ENCODE measurements at places on chromosomes 11 and 22. TPM values are rescaled to one million over a fixed set of nuclear protein-coding genes. Genes with fewer than 3 reads are reported as not detected.

The LDHA gene
- 462 TPM for total RNA-seq

GRCh38 chr11:17734986-17735817 is 621 bp downstream of the KCNC1 start:
- DNase-seq: peak; percentile 71

DNA sequence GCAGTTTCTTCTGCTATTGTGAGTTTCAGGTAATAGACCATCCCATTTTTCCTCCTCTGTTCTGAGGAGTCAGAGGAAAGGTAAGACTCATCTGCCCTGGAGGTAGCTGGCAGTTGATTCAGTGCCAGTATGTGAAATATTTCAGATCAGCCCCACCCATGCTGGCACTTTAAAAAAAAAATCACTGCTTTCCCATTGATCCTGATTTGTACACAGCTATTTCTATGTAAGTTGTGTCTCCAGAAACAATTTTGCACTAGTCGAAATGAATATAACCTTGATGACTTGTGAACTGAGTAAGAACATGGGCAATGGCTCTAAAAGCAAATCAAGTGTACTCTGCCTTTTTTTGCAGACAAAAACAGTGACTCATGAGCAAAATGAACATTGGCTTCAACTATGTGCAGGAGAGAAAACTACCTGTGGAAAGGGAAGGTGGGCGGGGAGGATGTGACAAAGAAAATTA is 82.0 kb upstream of the OR5AK2 start:
- DNase-seq: no peak

- DNase-seq: no peak
These were observed 1001.1 kb downstream of the BRD1 start for GRCh38 chr22:48826546-48826945.

GRCh38 chr11:35986947-35987346 is 43.1 kb downstream of the LDLRAD3 start:
- DNase-seq: no peak

DNA sequence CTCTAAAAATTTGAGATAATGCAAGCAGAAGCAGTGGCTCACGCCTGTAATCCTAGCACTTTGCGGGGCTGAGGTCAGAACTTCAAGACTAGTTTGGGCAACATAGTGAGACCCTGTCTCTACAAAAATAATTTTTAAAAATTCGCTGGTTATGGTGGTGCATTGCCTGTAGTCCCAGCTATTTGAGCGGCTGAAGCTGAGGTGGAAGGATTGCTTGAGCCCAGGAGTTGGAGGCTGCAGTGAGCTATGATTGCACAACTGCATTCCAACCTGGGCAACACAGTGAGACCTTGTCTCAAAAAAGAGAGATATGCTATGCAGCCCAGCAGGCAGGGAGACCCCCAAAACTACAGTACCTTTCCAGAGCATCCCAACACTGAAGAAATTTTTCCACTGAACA is 2.3 kb downstream of the CTSC start:
- no peak for DNase-seq

The ST14 gene
- total RNA-seq: 622 TPM

DNA sequence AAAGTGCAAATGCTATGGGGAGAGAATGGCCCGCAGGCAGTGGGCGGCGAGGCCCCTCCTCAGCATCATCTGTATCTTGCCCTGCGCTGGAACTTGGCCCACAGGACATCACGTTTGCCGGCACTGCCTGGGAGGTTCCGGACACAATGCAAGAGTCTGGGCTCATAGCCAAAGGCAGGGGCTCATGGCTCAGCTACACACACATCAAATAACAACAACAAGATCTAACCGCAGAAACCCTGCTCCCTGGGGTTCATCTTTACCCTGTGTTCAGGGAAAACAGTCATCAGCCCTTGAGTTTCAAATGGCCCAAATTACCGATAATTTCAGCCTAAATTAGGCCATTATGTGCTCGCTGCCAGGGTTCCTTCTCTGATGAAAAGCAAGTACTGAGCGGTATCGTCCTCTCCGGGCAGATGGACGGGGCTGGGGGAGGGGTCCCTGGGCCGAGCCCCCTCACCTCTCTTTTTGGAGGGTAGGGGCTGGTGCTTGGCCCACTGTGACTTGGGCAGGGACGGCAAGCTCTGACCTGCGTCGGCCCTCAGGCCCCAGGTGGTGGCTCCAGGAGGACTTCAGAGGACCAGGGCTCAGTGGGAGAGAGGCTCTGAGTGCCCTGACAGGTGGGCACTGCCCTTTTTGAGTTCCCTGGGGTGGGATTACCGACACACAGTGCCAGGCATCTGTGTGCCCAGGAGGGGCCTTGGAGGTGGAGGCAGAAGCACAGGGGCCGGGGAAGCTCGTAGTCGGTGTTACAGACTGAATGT is 25.0 kb upstream of the GAL start:
- no peak for DNase-seq
